Right ventricle myocardium inferior (tissue), 1 donor: ENCODE measurements at places on chromosomes 12 and 14. TPM values are rescaled to one million over a fixed set of nuclear protein-coding genes. Genes with fewer than 3 reads are reported as not detected.

Gene NCAPD2
- total RNA-seq, result 11.6 TPM

Gene GPRC5D
- not detected for total RNA-seq

Gene TESPA1
- total RNA-seq, result 0.70 TPM

- no peak for DNase-seq
Observed at GRCh38 chr12:128976120-128976738, 123.0 kb downstream of the GLT1D1 start.

- no peak for DNase-seq
Observed at GRCh38 chr14:103805708-103806107, 41.7 kb downstream of the PPP1R13B start.

DNA sequence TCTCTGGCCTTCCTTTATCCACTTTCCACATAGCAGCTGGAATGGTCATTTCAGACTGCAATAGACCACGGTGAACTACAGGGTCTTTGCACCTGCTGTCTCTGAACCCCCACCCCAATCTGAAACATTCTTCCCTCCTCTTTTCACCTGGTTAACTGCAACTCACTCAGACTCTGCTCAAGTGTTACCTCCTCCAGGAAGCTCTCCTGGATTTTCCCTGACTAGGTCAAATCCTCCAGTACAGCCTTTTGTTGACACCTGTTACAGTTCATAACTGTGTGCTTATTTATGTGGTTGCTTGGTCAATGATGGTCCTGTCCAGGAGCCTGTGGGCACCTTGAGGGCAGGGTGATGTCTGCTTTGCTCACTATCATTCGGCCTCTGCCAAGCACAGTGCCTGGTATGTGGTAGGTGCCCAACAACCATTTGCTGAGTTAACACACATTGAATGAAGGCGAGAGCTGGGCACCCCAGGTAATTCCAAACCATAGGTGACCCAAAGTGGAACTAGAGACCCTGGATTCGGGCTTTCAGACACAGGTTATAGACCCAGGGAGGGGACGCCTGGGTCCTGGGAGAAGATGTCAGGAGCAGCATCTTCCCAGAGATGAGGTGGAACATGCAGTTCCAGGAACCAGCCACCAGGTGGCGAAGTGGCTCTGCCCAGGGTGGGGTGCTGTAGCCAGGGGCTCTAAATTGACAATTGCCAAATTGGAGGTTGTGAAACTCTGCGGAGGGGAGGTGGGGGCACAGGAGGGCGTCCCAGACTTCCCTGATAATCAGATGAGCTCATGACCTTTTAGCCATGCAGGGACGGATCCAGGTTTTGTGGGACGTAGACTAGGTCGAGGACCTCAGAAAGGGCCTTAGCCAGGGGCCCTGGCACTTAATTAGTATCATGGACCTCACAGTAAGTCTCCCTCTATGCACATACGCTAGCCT lies 28.1 kb downstream of the TRPV4 start:
- DNase-seq, result peak; percentile 85

GRCh38 chr14:53850714-53851296 lies 105.8 kb downstream of the BMP4 start:
- no peak for DNase-seq

DNA sequence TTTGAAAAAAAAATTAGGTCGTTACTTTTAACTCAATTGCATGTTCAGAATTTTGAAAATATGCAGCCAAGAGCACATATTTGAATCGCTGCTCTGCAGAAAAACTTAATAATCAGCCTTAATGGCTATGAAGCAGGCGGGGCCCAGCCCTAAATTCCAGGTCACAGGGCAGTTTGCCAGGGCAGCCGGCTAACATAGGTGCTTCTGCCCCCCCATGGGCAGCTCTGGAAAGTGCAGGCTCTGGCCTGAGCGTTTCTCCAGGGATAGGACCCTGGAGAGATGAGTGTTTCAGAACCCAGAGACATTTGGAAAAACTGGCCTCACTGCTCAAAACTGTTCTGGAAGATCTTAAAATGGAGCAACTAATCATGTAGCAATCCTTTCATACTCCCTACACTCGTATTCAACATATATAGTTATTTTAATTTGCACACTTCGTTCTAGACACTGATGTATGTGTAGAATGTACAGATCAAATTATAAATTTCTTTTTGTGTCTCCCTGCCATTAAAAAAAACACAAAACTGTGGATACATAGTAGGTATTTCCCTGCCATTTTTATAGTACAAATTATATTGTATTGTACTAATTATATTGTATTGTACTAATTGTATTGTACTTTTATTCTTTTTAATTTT lies 26.0 kb upstream of the PTGR2 start:
- DNase-seq, result peak; percentile 97

- no peak for DNase-seq
Observed at GRCh38 chr14:98077176-98077575, 1194.8 kb downstream of the BCL11B start.

- no peak for DNase-seq
Observed at GRCh38 chr14:37588667-37588955, 6.4 kb downstream of the FOXA1 start.

DNA sequence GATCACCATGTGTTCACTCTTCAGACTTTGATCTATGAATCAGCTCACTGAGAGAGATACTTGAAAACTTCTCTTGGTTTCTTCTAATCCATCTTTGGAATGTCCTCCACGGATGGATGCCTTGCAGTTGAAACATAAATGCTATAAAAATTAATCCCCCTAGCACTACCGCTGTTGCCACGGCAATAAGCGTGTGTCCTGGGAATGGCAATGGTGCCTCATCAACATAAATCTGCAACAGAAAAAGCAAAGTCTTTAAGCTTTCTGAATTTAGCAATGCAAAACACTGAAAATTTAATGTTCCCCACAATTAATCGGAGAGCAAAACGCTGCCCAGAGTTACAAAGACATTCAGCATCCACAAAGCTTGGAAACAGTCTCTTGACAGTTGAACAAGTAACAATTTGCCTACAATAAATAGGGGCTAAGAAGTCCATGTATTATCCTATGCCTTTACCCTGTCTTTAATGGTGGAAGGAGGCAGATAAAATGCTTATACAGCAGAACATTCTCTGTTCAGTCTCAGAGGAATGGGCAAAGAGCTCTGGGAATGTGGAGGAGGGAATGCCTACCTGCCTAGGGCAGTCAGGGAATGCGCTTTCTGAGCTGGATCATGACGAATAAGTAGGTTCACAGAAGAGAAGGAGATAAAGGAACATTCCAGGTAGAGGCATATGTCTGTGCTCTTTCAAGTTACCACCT lies 70.9 kb upstream of the PPP4R3A start:
- no peak for DNase-seq

DNA sequence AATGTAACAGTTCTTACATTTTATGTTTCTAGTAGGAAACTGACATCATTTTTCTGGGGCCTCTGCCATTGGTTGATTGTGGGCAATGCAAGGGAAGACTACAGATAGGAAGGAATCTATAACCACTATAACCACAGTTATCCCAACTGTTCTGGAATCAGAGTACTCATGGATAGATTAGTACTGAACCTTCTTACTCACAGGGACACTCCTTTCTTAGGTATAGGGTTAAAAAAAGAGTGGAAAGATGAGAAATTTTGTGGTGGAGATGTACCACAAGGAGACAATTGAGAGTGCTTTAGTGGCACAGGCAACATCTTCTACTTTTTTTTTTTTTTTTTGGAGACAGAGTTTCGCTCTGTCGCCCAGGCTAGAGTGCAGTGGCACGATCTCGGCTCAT lies 21.0 kb downstream of the TMEM116 start:
- DNase-seq, result no peak

GRCh38 chr14:63890553-63890952 lies 37.7 kb downstream of the SYNE2 start:
- no peak for DNase-seq

- DNase-seq, result no peak
Observed at GRCh38 chr14:90330203-90331196, 1.2 kb downstream of the NRDE2 start.

DNA sequence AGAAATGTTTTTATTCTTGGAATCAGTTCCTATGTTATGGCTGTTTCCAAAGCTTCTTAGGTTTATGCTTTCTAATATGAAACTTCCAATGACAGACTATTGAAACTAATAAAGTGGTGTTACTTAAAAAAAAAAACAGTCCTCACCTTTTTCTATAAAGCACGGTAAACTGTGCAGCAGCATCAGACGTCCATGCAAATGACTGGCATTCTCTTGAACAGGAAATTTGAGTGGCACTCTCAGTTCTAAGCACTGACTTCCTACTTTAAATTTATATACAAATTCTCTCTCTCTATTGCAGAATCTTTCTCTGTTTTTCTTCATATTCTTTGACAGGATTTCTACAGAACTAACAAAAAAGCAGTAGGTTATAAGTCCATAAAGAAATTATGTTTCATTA lies 2.8 kb upstream of the RAD51AP1 start:
- no peak for DNase-seq

DNA sequence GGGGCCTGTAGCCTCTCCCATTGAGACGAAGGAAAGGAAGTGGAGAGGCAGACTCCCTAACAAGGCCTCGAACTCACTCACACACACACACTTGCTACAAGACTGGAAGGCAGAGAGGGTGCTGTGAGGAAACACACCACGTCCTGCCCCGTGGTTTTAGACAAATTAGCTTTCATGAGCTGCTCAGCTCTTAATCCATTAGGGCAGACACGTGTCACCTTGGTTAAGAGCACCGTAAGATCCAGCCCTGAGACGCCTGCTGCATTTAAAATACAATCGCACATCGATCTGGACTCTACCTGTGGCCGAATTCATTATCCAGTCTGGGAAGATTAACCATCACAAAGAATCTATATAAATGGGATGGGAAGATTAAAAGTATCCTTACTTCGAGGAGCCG lies 72.0 kb downstream of the RIMBP2 start:
- no peak for DNase-seq

- no peak for DNase-seq
Observed at GRCh38 chr14:60515511-60516289, 6.8 kb downstream of the SIX6 start.

DNA sequence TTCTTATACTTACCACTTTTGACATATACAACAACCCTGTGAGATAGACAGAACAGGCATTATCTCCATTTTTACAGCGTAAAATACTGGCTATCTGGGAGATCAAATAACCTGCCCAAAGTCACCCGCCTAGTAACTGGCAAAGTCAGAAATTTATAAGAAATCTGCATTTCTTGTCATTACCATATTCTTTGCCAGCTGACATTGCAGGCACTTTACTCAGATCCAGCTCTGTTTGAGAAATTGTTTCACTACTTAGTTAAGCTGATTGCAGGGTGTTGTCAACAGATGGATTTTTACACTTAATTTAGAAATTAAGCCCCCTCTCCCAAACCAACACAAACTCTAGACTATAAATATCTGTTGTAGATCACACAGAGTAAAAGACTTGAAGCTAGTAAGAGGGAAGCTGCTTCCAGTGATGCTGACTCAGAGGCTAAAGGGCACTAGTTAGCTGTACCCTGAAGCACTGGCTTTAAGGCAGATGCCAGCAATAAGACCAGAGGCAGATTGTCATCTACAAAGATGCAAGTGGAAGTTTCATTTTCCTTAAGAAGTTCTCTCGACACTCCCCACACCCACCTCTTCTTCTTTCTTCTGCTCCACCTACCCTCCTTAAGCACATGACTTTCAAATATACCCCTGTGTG lies 153.1 kb downstream of the ANO6 start:
- no peak for DNase-seq

- no peak for DNase-seq
Observed at GRCh38 chr12:127903146-127903545, 363.8 kb upstream of the TMEM132C start.
